Amygdala (tissue), 56 donors: ENCODE measurements at places on chromosomes 5 and 9.

DNA sequence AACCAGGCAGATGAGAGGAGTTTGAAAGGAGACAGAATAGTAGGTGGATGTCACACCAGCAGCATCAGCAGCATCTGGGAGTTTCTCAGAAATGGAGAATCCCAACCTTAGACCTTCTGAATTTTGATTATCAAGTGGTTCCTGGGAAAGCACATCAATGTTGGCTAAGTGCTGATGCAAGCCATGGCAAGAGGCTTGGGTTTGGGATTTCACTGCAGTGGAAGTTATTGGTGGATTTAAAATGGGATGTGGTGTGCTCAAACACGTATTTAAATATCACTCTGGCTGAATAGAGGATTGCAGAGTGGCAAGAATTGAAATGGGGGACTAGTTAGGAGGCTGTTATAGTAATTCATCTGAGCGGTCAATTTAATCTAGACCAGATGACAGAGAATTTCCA is 387.8 kb upstream of the WWC1 start:
- DNase-seq = no peak

DNA sequence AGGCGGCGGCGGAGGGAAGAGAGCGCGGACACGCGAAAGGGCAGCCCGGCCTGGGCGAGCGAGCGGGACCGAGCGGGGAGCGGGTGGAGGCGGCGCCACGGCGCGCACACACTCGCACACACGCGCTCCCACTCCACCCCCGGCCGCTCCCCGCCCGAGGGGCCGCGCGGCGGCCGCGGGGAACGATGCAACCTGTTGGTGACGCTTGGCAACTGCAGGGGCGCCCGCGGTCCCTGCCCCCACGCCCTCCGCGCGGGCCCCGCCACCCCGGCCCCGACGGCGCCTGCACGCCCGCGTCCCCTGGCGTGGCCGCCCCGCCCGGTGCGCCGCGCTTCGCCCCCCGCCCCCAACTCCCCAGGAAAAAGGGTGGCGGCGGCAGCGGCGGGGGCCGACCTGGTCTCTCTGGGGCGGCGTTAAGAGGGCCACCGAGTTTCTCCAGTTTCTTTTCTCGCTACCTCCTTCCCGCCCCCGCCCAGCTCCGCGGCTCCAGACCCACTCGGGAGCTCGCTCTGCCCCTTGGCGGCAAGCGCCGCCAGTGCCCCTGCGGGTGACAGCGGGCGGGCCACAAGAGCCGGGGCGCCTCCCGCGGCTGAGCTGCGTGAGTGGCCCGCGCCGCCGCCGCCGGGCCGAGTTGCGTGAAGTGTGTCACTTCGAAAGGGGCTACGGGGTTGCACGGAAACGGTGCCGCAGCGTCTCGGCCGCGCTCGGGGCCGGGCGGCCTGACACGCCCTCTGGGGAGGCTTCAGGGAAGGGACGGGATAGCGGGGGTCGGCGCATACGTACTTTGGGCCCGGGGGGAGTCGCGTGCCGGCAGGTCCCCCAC is at the start of gene NR3C1:
TSS of gene NR3C1 (minus strand) at position 94 of the 823 bp plus-strand sequence. CDS start 2,847 bp downstream, outside the sequence.
- peak; percentile 92 for DNase-seq

- no peak for DNase-seq
These were observed 9.1 kb upstream of the MAT2B start for GRCh38 chr5:163496286-163496685.

GRCh38 chr5:180491496-180491895 is 2.7 kb upstream of the CNOT6 start:
- DNase-seq = no peak
